Activated T-cell treated with anti-CD3 and anti-CD28 coated beads, Interleukin-2, amount 50 U/mL, for 72 hours (primary cell): ENCODE measurements at places on chromosomes 2 and 18.

DNA sequence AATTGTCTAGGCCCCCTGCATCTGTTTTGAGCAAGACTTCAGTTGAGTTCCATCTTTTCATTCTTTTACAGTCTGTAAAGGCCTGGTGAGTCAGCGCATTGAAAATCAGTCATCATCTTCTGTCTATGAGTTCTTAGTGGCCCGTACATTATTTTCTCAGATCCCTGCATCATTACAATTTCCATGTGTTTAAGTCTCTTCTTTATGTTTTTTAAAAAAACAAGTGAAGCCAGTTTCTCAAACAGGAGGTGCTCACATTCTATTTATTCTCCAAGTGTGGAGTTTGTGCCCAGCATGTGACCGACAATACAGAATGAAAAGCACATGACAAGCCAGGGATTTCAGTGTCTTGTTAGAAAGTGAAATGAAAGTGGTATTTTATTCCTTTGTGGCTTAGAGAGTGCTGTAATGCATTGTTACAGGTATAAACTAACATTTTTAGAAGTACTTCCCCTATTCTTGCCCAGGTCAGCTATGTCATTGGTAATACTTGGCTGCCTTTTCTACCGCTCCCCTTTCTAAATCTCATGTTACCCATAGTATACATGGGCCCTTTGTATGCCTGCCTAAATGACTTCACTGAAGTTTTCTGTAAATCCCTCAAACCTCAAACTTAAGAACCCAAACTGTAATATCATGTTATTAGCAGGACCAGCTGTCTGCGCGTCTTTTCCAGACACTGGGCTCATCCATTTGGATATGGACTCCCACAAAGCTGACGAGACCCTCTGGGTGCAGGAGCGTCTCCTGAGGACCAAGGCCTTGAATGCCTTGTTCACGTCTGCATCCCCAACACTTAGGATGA lies 67.6 kb downstream of the FEZ2 start:
- no peak for DNase-seq

DNA sequence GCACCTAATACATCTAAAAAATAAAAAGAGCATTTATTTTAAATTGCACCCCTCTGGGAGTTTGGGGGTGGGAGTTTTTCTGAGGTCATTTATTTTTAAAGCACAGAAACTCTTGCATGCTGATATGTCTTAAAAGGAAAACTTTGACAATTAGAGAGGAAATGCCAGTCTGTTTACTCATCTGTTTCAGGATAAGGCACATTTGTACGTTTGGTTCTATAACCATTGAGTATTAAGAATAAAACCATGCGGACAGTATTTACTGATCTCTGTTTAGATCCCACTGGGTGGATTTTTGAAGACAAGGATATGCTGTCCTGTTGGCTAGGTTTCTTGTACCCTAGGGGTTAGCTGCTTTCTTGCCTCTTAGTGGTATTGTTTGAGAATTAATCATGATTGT lies 122.9 kb downstream of the TANC1 start:
- DNase-seq, result no peak

DNA sequence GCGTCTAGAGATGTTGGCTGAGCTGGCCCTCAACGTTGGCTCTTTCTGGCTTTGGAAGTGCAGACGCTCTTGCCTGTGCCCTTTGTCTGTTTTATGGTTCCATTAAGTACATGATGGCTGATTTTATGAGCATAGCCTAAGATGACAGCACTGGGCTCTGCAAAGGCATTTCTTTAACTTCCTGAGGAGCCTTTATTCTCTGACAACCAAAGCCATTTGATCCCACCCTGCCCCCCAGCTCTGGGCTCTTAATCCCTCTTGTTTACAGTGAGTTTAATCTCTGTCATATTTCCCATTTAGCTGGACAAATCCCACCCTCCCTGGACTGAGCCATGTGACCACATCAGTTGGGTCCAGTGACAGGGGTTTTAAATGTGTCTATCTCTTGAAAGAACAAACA lies 195.9 kb downstream of the ACKR3 start:
- no peak for DNase-seq

- DNase-seq, result no peak
Observed at GRCh38 chr2:40367032-40367431, 84.9 kb downstream of the SLC8A1 start.

DNA sequence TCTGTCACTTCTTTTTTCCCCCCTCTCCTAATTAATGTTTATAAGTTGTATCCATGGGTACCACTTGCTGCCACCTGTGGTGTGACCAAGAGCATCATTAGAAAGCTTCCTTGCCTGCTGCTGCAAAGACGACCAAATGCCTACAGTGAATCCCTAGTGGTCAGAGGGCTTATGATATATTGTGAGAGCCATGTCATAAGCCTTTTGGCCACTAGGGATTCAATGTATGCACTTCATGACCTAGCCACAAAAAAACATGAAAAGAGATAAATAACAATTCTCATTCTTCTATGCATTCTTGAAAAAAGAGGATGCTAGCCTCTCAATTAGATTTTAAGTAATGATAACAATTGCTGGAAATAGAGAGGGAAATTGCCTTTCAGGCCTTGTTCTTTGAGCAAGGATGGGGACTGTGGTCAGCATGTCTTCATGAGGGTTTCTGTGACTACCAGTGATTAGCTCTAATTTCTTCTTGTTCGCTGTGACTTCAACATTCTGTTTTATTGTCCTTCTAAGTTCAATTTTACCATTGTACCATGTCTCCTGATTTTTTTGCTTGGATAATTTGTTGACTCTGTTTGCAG lies 435.3 kb downstream of the TGIF1 start:
- no peak for DNase-seq

- peak; percentile 1 for DNase-seq
Observed at GRCh38 chr2:166516712-166517303, 22.8 kb upstream of the SCN7A start.

DNA sequence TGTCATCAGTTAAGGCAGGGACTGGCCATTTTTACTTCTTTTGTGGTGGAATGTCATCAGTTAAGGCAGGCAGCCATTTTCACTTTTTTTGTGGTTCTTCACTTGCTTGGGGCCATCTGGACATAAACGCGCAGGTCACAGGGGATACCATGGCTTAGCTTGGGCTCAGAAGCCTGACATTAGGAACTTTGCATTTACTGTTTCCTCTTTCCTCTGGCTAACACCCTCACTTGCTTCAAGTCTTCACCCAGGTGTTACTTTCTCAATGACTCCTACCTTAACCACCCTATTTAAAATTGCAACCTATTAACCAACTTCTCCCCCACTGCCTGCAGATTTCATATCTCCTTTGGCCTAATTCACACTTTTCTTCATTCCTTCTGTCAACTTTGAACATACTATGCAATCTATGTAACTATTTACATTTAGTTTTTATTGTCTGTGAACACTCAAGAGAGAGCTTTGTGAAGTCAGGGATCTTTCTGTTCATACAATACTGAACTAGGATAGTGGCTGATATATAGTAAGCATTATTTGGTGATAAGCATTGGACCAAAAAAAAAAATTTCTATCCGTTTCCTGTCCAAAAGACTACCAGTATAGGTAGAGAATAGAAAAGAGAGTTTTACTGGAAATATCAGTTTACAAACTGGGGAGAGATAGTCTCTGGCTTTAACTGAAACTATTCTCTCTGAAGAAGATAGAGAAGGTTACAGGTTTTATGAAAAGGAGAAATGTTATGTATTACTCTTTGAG lies 600.1 kb upstream of the ZNF804A start:
- no peak for DNase-seq

GRCh38 chr2:107584577-107584976 lies 242.1 kb upstream of the RGPD4 start:
- DNase-seq, result no peak

- peak; percentile 68 for DNase-seq
Observed at GRCh38 chr18:54149078-54149697, 75.3 kb downstream of the MBD2 start.

DNA sequence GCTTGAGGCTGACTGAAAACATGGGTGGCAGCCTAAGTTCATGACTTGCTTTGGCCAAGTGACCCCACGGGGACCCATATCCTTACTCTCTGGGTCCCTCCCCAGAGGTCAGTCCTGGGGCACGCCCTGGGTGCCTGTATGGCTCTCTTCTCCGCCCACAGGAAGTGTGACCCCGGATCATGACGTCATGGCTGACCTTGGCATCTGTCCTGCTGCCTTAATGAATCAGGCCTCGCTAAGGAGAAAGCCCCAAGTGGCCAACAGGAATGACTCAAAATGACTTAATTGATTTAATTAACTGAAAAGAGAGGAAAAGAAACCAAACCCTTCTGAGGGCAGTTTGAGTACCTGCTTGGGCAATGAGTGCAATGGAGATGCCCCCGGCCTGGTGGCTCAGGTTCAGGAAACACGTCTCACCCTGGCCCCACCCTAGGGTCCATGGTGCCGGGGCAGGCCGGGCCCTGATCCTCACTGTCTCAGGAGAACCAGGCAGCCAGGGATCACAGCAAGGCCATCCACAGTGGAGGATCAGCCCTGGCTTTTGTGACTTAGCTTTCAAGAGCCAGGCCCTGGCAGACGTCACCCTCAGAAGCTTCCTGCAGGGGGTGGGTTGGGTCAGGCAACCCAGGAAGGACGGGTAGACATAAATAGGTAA lies 112.0 kb downstream of the CYP26B1 start:
- no peak for DNase-seq

DNA sequence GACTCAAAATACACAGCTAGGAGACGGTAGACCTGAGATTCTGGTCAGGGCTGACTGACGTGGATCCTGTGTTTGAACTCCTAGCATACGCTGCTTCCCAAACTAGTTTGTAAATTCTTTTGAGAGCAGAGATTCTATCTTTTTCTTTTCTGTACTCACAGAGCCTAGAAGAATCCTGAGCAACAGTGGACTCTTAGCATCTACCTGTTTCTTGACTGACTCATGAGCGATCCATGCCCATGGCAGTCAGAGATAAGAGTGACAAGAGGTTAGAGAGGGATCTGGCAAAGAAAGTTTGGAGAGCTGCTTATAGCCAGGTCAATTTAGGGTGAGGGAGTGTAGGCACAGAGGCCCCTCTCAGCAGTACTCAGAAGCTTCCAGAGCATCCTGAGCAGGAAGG lies 41.1 kb upstream of the PPP1CB start:
- no peak for DNase-seq

DNA sequence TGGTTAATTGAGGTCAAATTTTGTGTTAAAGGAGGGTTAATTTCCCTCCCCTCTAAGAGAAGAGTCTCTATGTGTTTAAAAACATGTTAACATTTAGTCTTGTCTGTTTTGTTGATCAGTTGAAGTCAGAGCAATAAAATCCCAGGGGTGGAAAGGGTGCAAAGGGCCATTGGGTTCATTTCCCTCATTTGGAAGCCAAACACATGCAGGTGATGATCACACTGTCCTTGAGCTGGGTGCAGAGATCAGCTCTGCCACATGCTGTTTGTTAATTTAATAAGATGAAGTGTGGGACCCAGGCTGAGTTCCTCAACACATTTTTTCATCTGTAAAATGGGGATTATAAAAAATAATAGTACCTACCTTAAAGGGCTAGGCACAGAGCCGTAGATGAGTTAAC lies 260.9 kb downstream of the LPIN1 start:
- DNase-seq, result no peak

DNA sequence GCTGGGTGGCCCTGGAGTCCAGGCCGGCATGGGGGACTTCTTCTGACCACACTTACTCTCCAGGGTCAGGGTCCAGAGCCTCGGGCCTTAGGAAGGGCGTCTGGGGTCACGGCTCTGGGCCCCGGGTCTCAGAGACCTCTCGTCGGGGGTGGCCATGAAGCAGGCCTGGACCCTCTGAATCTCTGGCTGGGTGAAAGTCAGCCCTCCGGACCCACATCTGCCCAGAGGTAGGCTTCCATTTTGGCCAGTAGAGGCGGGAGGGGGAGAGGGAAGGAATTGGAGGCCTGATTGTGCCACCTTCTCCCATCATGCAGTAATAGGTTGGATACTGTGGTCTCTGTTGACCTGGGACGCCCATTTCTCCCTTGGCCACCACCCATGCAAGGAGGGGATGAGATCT lies 125.3 kb upstream of the GPC1 start:
- no peak for DNase-seq

DNA sequence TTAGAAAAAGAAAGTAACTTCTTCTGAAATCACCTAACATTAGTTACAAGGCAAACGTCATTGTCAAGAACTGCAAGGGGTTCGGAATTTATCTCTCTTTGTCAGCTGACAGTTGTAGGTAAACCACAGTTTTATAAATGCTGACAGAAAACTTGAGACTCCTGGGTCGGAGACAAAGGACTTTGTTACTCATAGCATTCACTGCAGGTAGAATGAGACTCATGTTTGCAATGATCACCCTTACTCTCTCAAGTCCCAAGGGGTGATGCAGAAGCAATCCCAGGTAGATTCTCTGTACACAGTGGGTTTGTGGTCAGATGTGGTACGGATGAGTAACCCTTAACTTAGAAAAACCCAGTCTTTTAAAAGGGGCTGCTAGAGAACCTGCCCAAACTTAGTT lies 757.8 kb downstream of the TRIB2 start:
- DNase-seq, result no peak

GRCh38 chr18:5543036-5543680 lies 639 bp downstream of the EPB41L3 start:
- no peak for DNase-seq

DNA sequence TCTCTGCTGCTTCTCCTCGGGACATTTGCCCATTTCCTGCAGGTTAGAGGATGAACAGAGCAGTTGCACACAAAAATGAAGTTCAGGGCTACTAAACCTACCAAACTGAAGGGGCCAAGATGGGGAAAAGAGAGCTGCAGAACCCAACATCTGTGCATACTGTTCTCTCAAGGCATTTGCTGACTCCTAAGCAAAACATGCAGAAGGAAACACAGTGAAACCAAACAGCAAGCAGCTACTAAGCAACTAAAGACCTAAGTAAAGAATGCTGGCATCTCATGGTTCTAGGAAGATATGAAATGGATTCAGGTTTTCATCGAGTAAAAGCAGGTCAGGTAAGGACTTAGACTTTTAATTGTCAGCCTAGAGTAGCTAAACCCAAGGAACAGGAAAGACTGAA lies 111.9 kb upstream of the SYT4 start:
- DNase-seq, result no peak

GRCh38 chr2:9252002-9252357 lies 45.4 kb downstream of the ASAP2 start:
- no peak for DNase-seq

- DNase-seq, result no peak
Observed at GRCh38 chr18:12862467-12862866, 21.6 kb downstream of the PTPN2 start.

DNA sequence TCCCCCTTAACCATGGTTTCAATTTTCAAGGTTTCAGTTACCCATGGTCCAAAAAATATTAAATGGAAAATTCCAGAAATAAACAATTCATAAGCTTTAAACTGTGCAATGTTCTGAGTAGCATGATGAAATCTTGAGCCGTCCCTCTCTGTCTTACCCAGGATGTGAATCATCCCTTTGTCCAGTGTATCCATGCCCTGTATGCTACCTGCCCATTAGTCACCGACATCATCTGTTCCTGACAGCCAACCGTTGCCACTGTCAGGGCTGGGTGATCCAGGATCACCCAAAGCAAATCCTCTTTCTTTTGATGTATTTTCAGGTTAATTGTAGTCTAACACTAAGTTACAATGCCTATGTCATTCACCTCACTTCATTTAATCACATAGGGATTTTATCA lies 15.7 kb upstream of the OLA1 start:
- no peak for DNase-seq

DNA sequence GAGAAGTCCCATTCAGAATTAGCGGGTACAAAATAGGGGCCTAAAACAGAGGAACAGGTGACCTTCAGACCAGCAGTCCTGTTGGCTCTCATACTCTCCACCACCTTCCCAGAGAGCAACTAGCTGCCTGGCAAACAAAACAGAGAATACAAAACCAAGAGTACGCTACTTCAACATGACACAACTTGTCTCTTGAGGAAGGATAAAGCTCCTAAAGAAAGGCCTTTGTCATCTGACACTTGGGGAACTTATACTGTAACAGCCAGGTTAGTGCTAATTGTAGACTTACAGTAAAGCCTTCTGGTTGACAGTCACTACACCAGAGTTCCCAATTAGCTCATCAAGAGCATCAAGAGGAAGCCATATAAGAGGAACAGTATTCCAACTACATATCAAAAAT lies 282.1 kb upstream of the NT5C1B start:
- DNase-seq, result no peak
